GM23248 (cell line): ENCODE measurements at places on chromosomes 7 and 10. TPM values are rescaled to one million over a fixed set of nuclear protein-coding genes. Genes with fewer than 3 reads are reported as not detected.

The MOSPD3 gene
- 14.0 and 17.5 TPM in 2 replicates for total RNA-seq

The ANKRD61 gene
- total RNA-seq = not detected in 2 replicates

The RAB19 gene
- not detected in 2 replicates for total RNA-seq

The PNLIPRP1 gene
- total RNA-seq = not detected in 2 replicates

The NPTX2 gene
- total RNA-seq = 0.76 and 0.97 TPM in 2 replicates

The OAT gene
- 225 and 232 TPM in 2 replicates for total RNA-seq

The PNLIPRP2 gene
- total RNA-seq = not detected in 2 replicates

DNA sequence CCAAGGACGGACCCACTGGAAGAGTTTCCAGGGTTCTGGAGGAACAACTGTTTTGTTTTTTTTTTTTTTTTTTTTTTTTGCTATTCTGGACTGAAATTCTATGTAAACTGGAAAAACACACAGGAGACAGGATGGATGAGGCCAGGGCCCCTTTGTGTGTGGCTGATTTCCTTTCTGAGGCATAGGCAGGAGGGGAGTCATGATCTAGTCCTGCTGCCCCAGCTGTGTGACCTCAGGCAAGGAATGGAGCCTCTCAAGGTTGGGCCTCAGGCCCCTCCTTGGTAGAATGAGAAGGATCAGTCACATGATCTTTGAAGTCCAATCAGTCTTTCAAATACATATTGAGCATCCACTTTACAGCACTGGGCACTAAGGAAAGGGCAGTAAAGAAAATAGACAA, 87.6 kb downstream of the SH3PXD2A start:
- no peak overlapping the region for H3K27ac ChIP-seq
- H3K4me1 ChIP-seq = peaks cover 22% of the 10 kb centered on the region
- no peak for DNase-seq

DNA sequence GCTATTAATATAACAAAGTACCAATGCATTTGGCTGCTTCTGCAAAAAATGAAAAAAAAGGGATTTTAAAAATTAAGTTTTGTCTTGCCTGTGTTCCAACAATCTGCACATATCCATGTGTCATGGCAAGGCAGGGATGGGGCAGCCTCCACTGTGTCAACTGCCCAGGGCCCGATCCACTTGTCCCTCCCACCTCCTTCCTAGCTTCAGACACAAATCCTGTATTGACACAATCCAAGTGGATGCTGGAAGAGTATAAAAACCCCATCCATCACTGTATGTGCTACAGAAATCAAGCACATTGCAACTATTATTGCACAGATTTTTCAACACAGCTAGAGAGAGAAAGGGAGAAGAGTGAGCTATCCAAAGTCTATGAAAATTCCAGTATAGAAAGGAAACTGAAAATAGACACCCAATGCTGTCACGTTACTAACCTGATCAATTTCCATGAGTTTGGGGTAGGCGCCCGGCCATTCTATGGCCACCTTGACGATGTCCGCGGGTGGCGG, 106.4 kb downstream of the ELMO1 start:
- no peak overlapping the region for H3K4me3 ChIP-seq
- H3K36me3 ChIP-seq = no peaks in the 10 kb centered on the region
- no peaks in the 10 kb centered on the region for H3K27me3 ChIP-seq
- no peaks in the 10 kb centered on the region for H3K4me1 ChIP-seq

DNA sequence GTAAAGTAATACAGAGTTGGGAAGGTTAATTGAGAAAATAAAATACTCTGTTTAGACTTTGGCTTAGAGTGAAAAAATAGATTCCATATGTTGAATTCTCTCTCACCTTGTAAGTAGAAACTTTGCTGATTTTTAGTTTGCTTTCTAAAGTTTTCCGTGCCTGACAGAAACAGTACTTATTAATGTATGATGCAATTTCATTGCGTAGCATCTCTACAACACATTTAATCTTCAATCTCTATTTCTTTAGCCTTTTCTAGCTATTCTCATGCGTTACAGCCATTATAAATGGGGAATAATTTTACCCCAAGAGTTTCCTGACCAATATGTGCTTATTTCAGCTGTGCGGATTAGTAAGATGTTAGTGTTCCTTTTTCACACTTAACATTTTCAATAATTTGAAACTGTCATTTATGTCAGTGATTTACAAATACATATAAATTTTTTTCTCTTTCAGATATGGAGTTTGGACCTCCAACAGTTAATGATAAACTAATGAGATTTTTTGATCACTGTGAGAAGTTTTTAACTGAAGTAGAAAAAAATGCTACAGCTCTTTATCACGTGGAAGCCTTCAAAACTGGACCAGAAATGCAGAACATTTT, 3.3 kb downstream of the MINPP1 start:
- H3K4me3 ChIP-seq = peak overlapping the region; percentile 88; the same call in 1 of the 2 replicates
- peaks cover 21% of the 10 kb centered on the region for H3K4me1 ChIP-seq
- H3K27ac ChIP-seq = no peak overlapping the region
- no peaks in the 10 kb centered on the region for H3K27me3 ChIP-seq
- H3K36me3 ChIP-seq = peaks cover 18% of the 10 kb centered on the region

DNA sequence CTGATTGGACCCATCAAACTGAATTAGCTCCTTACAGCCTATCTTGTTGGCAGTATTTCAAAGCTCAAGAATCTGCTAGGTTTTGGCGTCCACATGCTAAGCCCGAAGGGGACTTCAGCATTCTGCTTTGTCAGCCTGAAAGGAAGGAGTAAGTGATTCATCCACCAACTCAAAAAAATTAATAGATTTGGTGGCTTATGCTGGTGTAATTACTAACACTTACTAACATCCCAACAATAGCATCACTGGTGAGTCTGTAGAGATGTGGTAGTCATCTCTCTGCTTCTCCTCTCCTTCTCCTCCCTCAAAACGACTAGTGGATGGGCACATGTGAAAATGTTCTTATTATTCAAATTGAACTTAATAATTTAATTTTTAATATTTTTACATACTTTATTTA, 53.8 kb upstream of the EGR2 start:
- peak; percentile 77 for DNase-seq
- H3K4me1 ChIP-seq = peaks cover 22% of the 10 kb centered on the region
- H3K4me3 ChIP-seq = no peak overlapping the region
- H3K36me3 ChIP-seq = no peaks in the 10 kb centered on the region
- H3K27me3 ChIP-seq = no peaks in the 10 kb centered on the region

GRCh38 chr10:100744987-100745881, at the start of gene PAX2:
PAX2 (plus strand) TSS chr10:100745582; CDS start chr10:100746261, 679 bp downstream.
- no peaks in the 10 kb centered on the region for H3K4me1 ChIP-seq
- no peak within 1 kb of the TSS for H3K4me3 ChIP-seq
- no peaks in the 10 kb centered on the region for H3K36me3 ChIP-seq
- peaks cover 97% of the 10 kb centered on the region for H3K27me3 ChIP-seq
- H3K27ac ChIP-seq = no peak within 1 kb of the TSS
- no peak for DNase-seq

DNA sequence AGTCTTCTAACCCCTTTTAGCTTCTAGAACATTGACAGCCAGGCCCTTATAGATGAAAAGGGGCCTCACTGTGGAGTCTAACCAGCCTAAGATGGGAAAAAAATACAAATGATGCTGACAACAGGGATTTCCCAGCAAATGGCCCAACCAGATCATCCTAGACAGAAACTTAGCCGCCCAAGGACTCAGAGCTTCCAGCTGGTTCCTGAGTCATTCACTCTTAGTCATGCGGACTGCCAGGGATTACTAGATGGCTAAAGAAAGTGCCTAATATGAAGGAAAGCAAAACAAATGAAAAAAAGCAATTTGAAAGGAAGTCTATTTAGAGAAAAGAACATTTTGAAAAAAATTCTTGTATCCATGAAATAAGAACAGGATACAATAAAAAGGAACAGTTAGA, 23.7 kb downstream of the TSPAN14 start:
- H3K27me3 ChIP-seq = no peaks in the 10 kb centered on the region
- H3K4me3 ChIP-seq = no peak overlapping the region
- H3K36me3 ChIP-seq = no peaks in the 10 kb centered on the region; the same call in 1 of the 2 replicates
- peak; percentile 86 for DNase-seq

DNA sequence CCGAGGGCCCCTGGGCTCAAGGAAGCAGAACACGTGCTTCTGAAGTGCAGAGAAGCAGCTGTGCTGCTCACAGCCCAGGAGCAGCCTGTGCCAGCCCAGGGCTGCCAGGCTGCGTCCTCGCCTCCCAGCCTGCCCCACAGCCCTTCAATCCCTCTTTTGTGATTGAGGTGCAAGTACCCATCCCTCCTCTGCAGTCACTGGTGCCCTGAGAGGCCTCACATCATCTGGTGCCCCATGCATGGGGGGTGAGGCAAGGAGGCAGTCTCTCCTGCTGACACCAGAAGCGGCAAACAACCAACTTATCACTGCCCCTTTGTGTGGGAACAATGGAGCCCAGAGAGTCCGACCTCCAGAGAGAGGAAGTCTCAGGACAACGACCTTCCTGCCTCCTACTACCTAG, 49.8 kb upstream of the FGFR2 start:
- H3K27me3 ChIP-seq = no peaks in the 10 kb centered on the region
- no peaks in the 10 kb centered on the region for H3K4me1 ChIP-seq
- no peak overlapping the region for H3K27ac ChIP-seq
- no peak overlapping the region for H3K4me3 ChIP-seq

GRCh38 chr10:123831259-123831658, 60.3 kb downstream of the CPXM2 start:
- H3K4me1 ChIP-seq = 0 out of 2 replicates have a peak, but pooled peaks cover 8% of the 10 kb centered on the region
- H3K27ac ChIP-seq = no peak overlapping the region
- H3K36me3 ChIP-seq = no peaks in the 10 kb centered on the region
- DNase-seq = no peak

DNA sequence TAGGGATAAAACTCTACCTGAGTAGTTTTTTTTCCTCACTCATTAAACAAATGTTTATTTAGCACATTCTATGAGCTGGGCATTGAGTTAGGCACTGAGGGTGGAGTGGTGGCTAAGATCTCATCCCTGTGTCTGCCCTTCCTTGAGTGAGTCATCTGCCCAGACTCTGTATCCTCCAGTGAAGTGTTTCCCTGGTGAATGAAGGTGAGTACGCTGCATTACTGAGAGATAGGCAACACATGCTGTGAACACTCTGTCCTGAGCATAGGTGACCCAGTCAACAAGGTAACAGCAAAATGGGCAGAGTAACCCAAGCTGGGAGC, 5.8 kb downstream of the PITX3 start:
- H3K27ac ChIP-seq = no peak overlapping the region
- no peaks in the 10 kb centered on the region for H3K27me3 ChIP-seq
- DNase-seq = peak; percentile 55
- H3K36me3 ChIP-seq = no peaks in the 10 kb centered on the region
- H3K4me3 ChIP-seq = no peak overlapping the region
- H3K4me1 ChIP-seq = no peaks in the 10 kb centered on the region

GRCh38 chr7:157097056-157097329, 41.7 kb upstream of the UBE3C start:
- H3K27ac ChIP-seq = no peak overlapping the region
- H3K4me1 ChIP-seq = no peaks in the 10 kb centered on the region
- DNase-seq = no peak
- H3K4me3 ChIP-seq = no peak overlapping the region
- peaks cover 21% of the 10 kb centered on the region; the same call in 1 of the 2 replicates for H3K27me3 ChIP-seq

- H3K27me3 ChIP-seq = no peaks in the 10 kb centered on the region
- peaks cover 46% of the 10 kb centered on the region for H3K4me1 ChIP-seq
- DNase-seq = no peak
- H3K27ac ChIP-seq = no peak overlapping the region
Observed at GRCh38 chr7:33901847-33902246, 3.5 kb upstream of the BMPER start.

DNA sequence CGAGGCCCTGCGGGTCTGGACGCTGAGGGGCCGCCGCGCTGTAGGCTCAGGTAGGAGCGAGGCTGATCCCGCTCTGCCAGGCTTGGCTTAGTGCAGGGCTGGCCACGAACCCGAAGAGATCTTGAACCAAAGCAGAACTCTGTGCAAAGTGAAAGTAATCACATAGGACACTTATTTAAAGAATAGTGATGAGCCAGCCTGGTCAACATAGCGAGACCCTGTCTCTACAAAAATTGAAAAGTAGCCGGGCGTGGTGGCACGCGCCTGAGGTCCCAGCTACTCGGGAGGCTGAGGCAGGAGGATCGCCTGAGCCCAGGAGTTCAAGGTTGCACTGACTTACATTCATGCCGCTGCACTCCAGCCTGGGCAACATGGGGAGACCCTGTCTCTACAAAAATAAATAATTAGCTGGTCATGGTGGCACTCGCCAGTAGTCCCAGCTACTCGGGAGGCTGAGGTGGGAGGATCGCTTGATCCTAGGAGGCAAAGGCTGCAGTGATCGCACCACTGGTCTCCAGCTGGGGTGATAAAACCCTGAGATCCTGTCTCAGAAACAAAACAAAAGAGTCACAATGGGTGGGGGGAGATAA, 541 bp downstream of the ZSCAN25 start:
- H3K4me3 ChIP-seq = peak overlapping the region; percentile 91
- peaks cover 26% of the 10 kb centered on the region for H3K36me3 ChIP-seq
- peaks cover 21% of the 10 kb centered on the region for H3K4me1 ChIP-seq
- peak; percentile 5 for DNase-seq
- no peaks in the 10 kb centered on the region for H3K27me3 ChIP-seq

- DNase-seq = no peak
- no peaks in the 10 kb centered on the region for H3K27me3 ChIP-seq
- no peak overlapping the region for H3K4me3 ChIP-seq
- H3K4me1 ChIP-seq = no peaks in the 10 kb centered on the region
- no peak overlapping the region for H3K27ac ChIP-seq
Observed at GRCh38 chr7:158560386-158560785, 27.2 kb downstream of the PTPRN2 start.

DNA sequence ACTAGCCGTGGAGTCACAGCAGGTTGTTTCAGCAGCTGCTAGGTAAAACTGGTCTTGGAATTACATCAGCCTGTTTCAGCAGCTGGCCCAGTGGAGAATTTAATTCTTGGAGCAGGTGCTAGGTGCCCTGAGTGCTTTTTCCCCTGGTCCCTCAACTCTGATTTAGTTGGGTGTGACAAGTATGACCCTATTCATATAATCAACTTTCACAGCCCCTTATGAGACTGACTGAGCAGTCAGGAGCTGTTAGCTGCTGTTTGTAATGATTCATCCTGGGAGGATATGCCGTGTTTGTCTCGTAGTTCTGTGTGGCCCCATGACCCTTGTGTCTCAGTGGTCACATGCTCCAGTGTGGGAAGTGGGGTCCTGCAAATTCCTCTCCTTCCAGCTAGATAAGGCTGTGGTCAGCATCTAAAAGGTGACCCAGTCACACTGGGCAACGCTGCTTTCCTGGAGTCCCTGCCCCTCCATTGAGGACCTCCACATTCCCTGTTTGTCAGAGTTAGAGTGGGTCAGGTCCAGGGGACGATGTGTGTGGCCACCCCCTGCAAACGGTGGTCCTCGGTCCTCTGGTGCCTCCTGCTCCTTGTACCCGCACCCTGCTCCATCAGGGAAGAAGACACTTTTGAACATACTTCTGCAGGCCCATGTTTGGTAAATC, 28.3 kb downstream of the TBATA start:
- H3K27me3 ChIP-seq = no peaks in the 10 kb centered on the region
- H3K4me1 ChIP-seq = peaks cover 13% of the 10 kb centered on the region; the same call in 1 of the 2 replicates
- DNase-seq = no peak
- no peak overlapping the region for H3K4me3 ChIP-seq
- H3K36me3 ChIP-seq = no peaks in the 10 kb centered on the region
- H3K27ac ChIP-seq = no peak overlapping the region
